PC-3 (cell line): ENCODE measurements at places on chromosomes 3 and 15.

GRCh38 chr3:8766148-8766547 lies 3.3 kb downstream of the OXTR start:
- H3K27ac ChIP-seq: no peak overlapping the region
- no peaks in the 10 kb centered on the region for H3K27me3 ChIP-seq
- no peaks in the 10 kb centered on the region for H3K36me3 ChIP-seq
- H3K4me1 ChIP-seq: peaks cover 37% of the 10 kb centered on the region; the same call in 1 of the 2 replicates

DNA sequence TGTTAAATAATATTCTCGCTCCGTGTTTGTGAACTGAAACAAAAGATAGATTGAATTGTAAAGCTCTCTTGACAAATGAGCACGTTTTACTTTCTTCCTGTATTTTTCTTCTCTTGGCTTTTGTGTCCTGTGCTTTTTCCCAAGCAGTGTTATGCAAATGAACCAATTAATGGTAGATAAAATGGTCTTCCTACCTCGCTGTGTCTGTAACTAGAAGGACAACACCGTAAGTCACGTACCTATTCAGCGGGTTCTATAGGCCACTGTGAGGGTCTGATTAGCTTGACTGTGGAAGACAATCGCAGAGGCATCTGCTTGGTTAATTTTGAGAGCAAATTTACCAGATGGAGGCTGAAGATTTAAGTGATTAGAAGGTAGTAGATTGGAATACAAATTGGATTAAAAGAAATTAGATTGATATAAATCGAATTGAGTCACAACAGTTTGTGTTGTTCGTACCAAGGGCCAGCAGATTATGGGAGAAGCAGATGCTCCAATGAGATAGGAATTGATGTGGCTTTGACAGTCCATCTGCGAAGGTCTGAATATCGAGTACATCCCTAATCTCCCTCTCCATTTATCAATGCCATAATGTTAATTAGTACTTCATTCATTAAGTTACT lies 40.2 kb downstream of the ROBO2 start:
- H3K36me3 ChIP-seq: no peaks in the 10 kb centered on the region
- peaks cover 66% of the 10 kb centered on the region for H3K27me3 ChIP-seq
- DNase-seq: no peak
- H3K4me1 ChIP-seq: no peaks in the 10 kb centered on the region

- H3K27me3 ChIP-seq: peaks cover 3% of the 10 kb centered on the region
- H3K4me3 ChIP-seq: no peak overlapping the region
- H3K4me1 ChIP-seq: no peaks in the 10 kb centered on the region
- no peak overlapping the region for H3K27ac ChIP-seq
- H3K36me3 ChIP-seq: no peaks in the 10 kb centered on the region
Observed at GRCh38 chr15:77826006-77826695, 193.4 kb upstream of the LINGO1 start.

GRCh38 chr15:101232677-101233076 lies 19.2 kb downstream of the CHSY1 start:
- no peak for DNase-seq
- no peaks in the 10 kb centered on the region for H3K4me1 ChIP-seq
- no peak overlapping the region for H3K4me3 ChIP-seq
- no peak overlapping the region for H3K27ac ChIP-seq
- peaks cover 23% of the 10 kb centered on the region; the same call in 1 of the 2 replicates for H3K36me3 ChIP-seq
